CD4-positive, alpha-beta T cell (primary cell): ENCODE measurements at places on chromosomes 7 and 10.

DNA sequence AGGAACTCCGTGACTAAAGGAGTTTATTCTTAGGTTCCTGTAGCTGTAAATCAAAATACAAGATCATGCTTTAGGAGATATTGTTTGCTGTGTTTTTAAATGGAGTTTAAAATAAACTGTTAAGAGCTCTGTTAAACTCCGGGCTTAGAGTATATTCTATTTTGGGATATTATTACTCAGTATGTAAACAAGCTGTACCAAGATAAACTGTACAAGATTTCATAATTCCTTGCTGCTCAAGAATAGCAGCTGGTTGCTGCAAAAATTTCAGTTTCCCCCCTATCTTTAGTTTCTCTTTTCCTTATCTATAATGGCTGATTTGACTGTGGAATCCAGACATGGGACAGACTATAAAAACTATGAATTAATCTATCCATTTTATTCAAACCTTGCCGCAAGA is 215.7 kb downstream of the HTR7 start:
- DNase-seq, result no peak

DNA sequence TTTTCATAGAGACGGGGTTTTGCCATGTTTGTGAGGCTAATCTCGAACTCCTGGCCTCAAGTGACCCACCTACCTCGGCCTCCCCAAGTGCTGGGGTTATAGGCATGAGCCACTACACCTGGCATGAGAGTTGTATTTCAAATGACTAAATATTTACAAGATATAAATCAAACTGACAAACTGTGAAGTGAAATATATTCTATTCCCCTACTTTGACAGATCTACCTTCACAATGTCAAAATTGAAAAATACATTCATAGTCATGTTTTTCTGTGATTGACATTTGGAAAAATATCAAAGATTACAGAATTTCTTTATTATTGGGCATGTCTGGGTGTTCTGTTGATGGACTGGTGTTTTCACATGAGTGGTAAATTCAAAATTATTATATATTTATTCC is 16.4 kb upstream of the SNX10 start:
- no peak for DNase-seq

DNA sequence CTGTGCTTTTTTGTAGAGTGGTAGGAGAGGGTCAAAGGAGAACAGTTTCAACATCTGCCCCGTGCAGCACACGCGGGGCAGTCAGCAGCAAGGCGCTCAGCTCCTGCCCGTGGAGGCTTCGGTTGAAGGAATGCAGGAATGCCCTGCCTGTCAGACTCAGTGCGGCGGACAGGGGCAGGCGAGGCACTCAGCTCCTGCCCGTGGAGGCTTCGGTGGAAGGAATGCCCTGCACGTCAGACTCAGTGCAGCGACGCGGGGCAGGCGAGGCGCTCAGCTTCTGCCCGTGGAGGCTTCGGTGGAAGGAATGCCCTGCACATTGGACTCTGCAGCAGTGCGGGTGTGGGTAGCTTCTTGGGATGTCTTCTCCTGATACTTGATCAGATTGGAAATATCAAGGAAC is 37.0 kb downstream of the PPP2R2D start:
- DNase-seq, result no peak

DNA sequence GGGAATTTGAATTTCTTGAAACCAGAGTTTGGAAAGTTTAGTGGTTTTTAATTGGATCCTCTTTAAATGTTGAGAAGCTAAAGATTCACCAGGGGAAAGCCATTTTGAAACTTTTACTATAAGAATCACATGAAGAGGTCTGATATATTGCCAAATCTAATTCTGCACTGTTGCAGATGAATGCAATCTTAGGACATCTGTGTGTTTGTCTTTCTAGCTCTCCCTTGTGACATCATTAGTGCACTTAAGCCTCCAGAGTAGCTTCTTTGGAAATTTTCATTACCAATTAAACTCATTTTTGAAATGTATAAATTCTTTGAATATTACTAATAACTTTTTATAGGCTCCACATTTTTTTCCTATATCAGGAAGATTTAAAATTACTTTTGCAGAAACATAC is 160.2 kb downstream of the BICC1 start:
- no peak for DNase-seq

GRCh38 chr7:93629291-93629801 is 54.8 kb upstream of the CALCR start:
- no peak for DNase-seq

DNA sequence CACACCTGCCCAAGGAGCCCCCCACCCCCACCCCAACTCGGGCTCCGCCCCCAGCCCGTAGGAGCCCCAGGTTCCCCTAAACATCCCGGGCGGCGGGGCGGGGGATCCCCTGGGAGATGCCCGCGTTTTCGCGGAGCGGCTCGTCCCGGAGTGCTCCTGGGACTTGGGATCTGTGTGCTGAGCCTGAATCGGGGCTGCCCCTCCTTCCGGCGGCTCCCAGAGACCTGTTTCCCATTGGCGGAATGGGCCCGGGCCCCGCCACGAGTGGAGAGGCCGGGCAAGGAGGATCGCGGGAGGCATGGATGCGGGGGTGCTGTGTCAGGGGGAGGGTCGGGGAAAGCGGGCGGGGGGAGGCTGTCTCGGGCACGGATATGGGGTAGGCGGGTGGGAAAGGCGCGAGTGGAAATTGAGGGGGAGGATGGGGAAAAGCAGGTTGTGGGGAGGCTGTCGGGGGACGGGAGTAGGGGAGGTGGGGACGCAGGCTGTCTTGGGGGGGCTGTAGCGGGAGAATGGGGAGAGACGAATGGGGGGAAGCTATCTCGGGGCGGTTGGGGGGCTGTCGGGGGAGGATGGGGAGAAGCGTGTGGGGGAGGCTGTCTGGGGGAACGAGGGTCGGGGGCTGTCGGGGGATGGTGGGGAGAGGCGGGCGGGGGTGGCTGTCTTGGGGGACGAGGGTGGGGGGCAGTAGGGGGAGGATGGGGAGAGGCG is 572 bp upstream of the BHLHA15 start:
- no peak for DNase-seq

- no peak for DNase-seq
These were observed 38.6 kb downstream of the GBF1 start for GRCh38 chr10:102283890-102284289.

- DNase-seq, result no peak
These were observed 31.8 kb downstream of the GHRHR start for GRCh38 chr7:30995536-30995935.

- DNase-seq, result peak; percentile 55
These were observed 1.4 kb downstream of the CAV1 start for GRCh38 chr7:116525913-116526861.

- no peak for DNase-seq
These were observed 74.5 kb downstream of the CHRM2 start for GRCh38 chr7:136942994-136943393.

GRCh38 chr7:150631866-150632864 is at the start of gene GIMAP6:
Gene GIMAP6 (minus strand): TSS chr7:150632385. CDS start chr7:150630142, 2,243 bp downstream.
- DNase-seq, result peak; percentile 32

DNA sequence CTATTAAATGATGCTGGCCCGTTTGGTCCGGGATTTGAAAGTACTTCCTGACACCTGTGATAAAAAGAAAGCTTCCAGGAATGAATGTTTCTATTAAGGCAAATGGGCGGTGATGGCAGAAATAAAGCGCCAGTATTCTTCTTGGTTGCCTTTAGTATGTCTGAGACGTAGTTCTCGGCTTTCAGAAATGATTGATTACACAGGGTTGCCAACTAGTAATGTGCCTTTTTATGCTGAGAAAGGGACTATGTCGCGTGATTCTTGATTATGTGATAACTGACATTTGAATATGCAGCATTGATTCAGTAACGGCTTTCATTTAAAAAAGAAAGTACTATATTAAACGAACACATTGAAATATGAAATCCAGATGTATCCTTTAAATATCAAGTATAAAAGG is 13.9 kb downstream of the ZRANB1 start:
- DNase-seq, result no peak

DNA sequence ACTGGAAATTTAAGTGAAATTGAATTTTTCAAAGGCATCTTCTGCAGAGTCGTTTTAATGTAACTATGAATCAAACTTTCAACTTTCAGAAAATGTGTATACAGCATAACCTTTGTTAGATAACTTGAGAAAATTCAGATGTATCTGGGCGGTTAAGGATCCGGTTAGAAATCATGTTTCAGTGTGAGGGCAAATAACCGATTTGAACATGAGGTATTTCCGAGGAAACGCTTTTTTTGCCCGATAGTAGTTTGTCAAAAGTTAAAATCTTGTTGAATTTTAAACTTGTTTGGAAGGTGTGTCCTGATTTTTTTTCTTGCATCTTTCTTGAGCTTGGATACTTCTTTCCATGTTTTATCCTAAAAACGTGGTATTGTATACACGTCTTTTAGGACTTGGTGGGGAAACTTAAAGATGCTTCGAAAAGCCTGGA is 1.3 kb upstream of the BMI1 start:
- DNase-seq, result no peak

GRCh38 chr7:96670338-96671289 is 39.0 kb downstream of the SEM1 start:
- DNase-seq, result no peak

DNA sequence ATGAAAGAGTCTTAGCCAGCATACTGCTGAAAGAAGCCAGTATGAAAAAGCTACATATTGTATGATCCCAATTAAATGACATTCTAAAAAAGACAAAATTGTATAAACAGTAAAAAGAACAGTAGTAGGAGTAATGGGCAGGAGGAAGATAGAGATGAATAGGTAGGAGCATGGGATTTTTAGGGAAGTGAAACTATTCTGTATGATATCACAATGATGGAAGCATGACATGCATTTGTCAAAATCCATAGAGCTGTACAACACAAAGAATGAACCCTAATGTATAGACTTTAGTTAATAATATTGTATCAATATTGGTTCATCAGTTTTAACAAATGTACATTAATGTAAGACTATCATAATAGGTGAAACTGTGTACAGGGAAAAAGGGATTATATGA is 147.9 kb downstream of the IMMP2L start:
- no peak for DNase-seq

DNA sequence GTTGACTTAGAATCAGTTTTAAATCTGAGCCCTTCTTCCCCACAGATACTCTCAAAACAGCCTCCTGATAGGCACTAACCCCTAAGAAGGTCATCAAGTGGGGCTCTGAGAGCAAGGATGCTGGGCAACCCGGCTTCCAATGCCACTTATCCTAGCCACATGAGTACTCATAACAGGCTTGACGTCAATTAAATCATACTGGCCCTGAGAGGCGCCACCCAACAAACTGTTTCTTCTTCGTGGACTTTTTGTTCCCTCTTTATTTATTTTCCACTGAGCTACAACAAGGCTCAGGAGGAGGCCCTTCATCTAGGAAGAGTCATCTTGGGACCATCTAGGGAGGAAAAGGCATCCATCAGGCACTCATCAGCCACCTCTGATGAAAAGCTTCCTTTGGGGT is 255.9 kb downstream of the KCNMA1 start:
- no peak for DNase-seq

DNA sequence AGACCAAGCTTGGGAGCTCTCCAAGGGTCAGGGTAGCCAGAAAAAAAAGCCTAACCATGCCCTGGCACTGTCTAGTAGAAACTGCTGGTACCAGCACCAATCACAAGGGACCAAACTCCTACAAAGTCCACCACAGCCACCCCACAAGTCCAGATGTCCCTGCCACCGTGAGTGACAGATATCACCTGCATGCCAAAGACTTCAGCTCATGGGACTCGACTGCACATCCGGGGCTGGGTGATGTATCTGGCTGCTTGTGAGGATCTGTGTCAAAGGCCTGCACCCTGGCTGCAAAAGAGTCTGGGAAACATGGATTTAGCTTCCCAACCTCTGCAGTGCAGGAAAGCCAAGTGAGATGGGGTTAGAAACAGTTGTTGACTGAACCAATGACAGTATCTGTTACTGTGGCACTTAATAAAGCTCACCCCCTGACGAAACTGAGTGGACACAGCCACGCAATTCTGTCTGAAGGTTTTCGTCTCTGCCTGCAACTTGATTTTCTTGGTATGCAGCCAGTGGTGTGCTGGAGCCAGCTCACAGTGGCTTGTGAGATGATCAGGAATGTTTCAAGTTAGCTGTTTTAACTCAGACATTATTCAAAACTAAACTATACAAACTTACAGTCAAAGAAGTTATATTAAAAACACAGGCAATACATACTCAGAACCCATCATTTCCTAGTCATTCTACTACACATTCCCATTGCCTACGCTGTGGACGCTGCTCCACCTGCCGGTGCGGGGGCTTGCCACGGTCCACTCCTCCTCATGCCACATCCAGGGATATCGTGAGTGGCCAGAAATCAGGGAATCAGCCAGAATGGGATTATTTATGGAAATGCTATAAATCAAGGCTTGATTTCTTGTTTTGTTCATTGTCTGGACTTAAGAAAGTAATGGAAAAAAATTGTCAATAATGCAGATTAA is 9.2 kb downstream of the ZNF488 start:
- no peak for DNase-seq

DNA sequence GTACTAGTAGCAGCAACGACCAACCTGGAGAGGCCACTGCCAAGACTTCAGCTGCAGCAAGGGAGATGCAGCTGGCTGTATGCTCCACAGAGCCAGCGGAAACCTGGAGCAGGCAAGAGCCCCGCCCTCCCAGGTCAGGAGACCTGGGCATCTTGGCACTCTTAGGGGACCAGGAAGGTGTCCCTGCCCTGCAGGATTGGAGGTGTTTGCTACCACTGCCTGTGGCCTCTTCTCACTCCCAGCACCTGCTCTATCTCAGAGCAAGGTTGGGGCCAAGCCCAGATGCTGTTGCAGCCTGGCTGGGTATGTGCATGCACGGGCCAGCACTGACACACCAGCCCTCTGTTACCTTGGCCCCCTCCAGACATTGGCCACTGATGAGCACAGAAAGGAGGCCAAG is 1512.8 kb downstream of the REEP3 start:
- DNase-seq, result no peak

GRCh38 chr7:5634107-5634950 is 147.1 kb downstream of the RNF216 start:
- DNase-seq, result no peak

GRCh38 chr7:77425101-77426051 is 9.2 kb upstream of the GSAP start:
- DNase-seq, result no peak

GRCh38 chr7:139775829-139776266 is 1.9 kb downstream of the HIPK2 start:
- peak; percentile 81 for DNase-seq

DNA sequence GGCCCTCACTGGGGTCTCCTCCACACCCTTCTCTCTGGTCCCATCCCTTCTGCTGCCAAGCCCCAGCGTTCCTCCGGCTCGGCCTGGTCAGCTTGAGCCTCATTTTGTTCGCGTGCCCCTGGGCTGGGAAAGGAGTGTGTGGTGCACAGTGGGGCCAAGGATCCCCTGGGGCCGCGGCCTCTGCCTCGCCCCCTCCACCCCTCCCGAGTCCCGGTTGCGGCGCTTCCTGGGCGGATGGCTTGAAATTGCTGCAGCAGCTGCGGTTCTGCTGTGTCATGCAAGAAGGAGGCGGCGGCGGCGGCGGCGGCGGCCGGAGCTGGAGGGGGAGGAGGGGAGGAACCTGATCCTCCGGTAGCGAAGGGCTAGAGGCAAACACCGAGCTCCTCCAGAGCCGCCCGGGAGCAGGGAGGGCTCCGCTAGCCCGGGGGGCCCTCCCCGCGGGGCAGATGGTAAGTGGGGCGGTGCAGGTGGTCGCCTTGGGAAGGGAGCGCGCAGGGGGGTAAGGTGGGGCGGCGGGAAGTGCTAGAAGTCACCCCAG is 217.8 kb upstream of the MKLN1 start:
- DNase-seq, result peak; percentile 70
